ENCODE measurements at places on chromosomes 5 and 9.
A peak's percentile ranks its signal among the peaks of the same experiment; 100 is the strongest.

DNA sequence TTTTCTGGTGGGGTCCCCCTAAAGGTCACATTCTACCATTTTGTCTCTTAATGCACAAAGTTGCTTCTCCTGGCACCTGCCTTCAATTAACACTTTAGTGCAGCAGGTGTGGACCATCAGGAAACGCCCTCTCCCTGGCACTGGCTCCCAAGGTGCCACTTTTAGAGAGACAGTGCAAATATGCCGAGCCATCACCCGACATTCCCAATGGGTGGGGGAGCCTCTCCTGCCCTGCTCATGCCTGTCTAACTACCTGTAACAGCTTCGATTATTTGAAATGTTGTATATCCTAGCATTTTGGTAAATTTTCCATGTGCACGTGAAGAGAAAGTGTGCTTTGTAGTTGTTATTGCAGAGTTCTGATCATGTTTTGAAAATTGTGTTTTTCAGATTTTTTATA lies 13.2 kb upstream of the LRRC14B start:
- no peak for DNase-seq

DNA sequence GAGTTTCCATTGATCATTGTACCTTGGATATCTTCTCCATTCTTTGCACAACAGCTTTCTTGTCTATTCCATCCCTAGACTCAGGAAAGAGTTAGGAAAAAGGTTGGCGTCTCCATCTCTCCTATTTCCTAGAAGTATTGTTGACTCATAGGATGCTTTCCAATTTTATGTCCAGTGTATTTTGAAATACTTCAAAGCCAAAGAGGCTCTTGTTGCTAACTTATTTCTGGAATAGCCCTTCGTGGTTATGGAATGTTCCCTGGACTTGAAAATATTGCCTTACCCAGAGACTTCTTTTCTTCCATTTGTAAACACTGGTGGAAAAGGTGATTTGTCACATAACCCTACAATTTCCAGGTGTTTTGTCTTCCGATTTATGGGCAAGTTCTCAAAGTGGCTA lies 402.3 kb upstream of the ZNF608 start:
- DNase-seq = no peak

DNA sequence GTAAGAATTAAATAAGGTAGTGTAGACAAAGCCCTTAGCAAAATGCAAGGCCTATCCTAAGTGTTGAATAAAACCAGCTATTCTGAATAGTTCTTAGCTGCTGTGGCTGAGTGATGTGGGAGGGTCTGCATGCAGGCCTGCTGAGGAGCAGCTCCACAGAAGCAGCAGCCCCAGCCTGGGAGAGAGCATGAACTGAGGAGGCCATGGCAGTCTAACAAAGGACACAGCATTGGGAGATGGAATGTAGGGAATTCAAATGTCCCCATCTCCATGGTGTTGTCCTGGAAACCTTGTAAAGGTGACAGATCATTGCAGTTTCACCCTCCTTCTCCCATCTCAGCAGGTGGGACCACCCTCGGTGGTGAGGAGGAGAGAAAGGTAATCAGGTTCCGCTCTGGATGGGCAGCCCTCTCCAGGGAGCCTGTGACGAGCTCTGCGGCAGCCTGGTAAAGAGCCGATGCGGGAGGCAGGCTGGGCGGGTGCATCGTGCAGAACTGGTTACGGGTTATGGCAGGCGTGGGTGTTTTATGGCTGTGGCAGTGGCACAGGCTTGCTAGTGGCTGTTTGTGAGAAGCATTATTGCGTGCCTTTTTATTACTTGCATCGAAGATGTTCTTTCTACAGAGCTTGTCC lies 199.9 kb upstream of the GLRA1 start:
- no peak for DNase-seq

DNA sequence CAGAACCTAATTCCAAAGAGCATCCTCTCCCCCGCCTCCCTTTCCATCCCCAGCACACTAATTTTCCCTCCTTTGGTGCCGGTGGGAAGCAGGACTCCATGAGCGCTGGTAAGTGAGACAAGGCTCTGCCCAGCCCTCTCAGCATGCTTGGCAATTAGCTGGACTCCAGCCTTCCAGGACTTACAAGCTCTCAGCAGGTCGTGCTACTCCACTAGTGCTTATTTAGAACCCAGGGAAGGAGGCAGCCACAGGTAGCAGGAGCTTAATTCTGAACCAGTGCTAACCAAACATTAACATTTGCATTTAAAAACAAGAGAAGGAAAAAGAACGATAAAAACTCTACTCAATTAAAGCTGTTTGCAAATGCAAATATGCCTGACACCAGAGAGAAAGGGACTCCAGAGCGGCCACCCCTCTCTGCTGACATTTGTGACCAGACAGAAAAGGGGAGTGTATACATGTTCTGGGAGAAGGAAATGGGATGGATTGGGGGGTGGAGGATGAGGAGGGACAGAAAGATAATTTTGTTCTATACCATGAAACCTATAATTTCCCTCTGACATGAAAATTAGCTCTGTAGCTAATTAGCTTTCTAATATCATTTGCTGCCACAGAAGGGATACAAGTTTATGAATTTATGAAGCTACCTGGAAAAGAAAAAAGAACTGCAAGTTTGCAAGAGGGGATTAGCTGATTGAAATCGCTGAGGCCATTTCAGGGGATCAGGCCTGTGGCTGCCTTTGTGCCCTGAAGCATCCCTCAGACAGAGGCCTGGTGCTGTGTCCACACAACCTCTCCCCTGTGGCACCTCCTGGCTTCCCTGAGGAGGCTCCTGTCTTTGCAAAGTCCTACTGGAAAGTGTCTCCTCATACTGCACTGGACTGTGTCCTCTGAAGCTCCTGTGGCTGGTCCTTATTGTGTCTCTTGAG lies 266.3 kb downstream of the SEC61B start:
- DNase-seq = no peak

- DNase-seq = no peak
These were observed 177.9 kb upstream of the KLF4 start for GRCh38 chr9:107667231-107668070.

GRCh38 chr5:150498501-150498900 lies 9.4 kb upstream of the NDST1 start:
- no peak for DNase-seq

DNA sequence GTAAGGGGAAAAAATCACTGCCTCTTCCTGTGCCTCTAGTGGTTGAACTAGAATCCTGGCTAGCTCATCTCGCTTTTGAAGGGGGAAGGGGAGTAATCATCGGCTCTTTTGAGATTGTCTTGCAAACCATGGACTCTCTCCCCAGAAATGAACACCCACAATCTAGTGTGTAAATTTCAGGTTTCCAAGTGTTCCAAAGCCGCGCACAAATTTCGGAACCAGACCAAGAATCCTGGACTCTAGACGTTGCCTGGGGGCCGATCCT lies 4.9 kb upstream of the FOXE1 start:
- DNase-seq = no peak

DNA sequence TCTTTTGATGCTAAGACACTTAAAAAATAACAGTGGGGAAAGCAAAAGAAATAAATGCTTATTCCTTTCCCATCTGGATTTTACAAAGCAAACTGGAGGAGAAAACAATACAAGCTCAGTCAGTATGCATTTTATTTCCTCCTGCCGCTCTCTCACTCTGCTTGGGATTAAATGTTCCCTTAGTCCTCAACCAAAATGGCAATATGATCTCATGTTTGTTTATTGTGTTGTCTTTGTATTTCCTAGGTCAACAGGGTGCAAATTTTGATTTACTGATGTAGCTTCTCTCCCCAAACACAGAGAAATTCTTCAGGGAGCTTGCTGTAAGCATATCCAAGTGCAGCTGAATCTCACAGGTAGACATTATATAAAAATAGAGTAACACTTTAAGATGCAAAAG lies 92.1 kb upstream of the ERBIN start:
- no peak for DNase-seq

- no peak for DNase-seq
These were observed 6.1 kb upstream of the LHX3 start for GRCh38 chr9:136211006-136211405.

DNA sequence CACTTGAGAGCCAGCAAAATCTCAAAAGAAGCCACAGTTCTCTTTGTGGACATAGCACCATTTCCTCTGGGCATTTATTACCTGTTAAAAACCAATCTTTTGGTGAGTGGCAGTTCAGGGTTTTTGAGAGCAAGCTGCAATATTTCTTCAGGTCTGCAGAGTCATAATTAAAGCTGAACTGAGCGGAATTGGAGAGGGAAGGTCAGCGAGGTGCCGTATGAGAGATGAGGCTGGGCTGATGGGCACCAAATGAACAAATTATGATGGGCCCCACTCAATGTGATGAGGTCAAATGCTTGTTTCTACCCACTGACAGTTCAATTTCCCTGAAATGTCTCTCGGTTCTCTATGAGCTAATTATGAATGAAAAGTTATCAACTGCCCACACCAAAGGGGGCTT lies 231.9 kb downstream of the AP3B1 start:
- DNase-seq = no peak

DNA sequence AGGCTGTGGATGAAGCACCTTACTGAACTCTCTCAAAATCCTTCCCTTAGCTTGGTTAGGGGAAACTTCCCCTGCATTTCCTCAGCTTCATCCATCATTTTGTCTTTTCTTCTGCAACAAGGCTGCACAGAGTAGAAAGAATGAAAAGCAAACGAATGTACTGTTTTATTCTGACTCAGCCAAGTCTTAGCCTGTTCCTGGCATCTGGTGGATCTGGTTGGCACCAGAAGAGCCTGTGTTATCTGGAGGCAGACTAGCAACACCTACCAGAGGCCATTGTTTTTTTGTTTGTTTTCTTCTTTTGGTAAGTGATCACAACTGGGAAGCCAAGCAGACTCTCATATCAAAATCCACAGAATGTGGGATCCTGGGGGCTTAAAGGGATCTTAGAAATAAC lies 200.7 kb downstream of the FANCC start:
- DNase-seq = no peak

GRCh38 chr9:16328349-16328748 lies 542.1 kb downstream of the BNC2 start:
- DNase-seq = no peak

DNA sequence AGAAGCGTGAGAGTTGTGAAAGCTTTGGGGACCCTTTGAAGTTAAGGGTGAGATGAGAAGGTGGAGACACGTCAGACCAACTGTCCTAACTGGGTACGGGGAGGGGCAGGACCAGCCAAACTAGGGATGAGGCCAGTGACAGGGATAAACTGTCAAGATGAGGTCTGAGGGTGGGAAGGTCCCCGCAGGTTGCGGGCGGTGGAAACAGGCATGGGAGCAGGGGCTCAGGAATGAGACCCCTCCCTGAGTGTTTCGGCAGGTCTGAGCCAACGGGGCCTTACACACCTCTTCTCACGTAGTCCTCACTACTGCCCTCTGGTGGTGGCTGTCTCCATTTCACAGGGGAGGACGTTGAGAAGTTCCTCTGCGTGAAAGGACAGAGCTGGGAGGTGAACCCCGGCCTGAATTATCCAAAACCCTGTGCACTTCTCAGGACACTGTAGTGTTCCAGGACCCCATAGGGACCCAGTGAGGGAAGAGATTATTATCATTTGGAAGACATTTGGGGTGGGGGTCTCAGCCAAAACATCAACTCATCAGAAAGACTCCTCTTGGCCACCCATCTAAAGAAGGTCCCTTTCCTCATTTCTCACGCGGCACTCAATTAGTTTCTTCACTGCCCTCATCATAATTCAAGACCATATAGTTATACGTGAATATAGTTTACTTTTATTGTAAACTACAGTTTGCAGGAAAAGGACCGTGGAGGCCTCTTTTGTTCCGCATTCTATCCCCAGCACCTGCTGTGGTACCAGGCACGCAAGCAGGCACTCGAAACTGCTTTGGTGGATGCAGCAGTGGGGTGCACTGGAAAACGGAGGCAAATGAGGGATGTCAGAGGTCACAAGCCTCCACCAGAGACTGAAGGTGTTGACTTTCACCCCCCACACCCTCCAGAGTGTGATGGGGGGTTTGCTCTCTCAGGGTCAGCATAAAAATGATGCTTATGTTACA lies 21.7 kb upstream of the NANS start:
- peak; percentile 76 for DNase-seq

- DNase-seq = no peak
These were observed 113.5 kb downstream of the CAMK4 start for GRCh38 chr5:111337688-111338087.

GRCh38 chr9:99433555-99433954 lies 211.5 kb downstream of the SEC61B start:
- DNase-seq = peak; percentile 53

DNA sequence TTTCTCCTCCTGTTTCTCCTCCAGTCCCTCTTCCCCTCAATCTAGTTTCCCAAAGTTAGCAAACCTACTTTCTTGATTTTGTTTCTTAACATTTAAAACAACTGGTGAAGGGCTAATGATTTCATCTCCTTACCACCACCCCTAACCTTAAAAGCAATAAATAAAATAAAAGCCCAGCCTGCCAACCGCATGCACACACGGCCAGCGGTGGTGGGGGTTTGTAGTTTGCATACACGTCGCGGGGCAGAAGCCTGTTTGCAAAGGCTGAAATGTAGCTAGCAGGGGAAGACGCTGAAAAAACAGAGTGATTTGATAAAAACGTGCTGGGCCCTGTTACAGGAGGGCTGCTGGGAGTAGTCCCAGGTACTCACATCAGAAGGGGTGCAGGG lies 1.9 kb upstream of the DMRT2 start:
- DNase-seq = no peak

GRCh38 chr5:180720486-180720885 lies 19.4 kb downstream of the OR2Y1 start:
- no peak for DNase-seq

GRCh38 chr9:83299571-83299970 lies 236.6 kb upstream of the RASEF start:
- DNase-seq = no peak

DNA sequence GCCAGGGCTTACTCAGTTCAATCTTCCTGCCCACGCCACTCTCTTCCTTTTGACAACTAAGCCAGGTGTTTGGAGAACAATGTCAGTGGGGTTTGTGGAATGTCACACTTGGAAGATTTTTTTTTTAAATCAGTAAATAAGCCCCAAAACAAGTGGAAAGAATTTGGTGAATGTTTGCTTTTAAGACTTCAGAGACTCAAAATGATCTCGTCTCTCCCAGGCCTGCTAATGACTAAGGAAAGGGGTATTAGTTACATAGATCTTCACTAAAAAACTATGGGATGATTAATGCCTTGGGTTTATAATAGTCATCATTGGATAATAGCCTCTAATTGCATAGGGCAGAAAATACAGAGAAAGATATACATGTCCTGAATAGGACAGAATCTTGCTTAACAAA lies 166.4 kb downstream of the DMRT2 start:
- DNase-seq = no peak

DNA sequence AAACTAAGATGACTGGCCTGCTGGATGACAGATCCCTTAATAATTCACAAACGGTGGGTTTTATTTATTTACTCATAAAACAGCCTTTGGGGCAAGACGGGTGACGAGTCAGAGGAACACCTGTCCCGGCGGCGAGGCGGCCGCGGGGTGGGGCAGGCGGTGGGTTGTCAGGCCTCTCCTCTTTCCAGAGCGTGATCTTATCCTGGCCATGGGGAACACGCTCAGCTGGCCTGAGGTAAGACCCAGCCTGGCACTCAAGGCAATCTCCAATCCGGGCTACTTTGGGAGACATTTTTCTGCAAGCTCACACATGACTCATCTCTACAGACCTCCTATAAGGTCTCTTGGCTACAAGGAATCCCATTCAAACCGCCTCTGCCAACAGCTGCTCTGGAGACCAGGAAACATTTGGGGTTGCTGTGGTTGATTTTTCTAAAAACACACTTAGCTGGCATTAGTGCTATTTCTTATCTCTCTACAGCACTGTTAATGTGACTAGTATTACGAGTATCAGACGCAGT lies 6.3 kb downstream of the RAPGEF1 start:
- no peak for DNase-seq

All from HepG2 (cell line).